ENCODE measurements at places on chromosomes 7 and 10.

DNA sequence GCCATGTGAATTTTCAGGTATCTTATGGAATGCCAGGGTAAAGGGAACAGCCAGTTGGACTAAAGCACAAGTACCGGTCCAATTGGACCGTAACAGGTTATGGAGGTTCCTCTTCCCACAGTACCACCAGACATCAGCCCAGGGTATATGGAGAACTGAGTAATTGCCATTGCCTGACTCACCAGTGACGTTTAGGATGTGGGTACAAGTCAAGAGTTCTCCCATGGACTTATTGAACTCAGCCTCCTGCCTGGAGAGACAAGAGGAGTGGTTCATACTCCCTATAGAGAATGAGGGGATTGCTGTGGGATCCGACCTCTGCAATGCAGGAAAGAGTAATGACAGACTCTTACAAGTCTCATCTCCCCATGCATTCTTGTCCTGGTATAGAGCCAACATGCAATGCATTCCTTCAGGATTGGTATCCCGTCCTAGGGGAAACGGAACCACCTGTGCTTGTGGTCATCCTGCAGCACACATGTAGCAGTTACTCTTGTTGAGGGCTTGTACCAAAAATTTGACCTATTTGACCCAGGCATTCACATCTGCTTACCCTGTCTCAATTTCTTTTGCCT is 30.7 kb upstream of the ELOVL3 start:
- DNase-seq, result no peak

DNA sequence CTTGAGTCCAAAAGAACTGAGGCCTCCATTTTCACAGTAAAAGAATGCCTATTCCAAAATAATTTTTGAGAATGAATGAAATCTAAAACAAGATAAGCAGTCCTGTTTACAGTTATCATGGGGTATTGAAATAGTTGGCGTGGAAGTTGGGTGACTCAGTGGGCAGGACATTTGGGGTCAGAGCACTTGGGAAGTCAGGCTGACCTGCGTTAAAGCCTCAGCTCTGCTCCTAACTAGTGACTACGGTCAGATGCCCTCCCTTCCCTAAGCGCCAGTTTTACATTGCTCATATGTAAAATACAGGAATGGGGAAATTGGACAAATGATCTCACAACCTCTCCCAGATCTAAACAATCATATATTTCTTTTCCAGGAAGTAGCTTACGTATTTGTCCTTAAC is 2.3 kb upstream of the PAPSS2 start:
- no peak for DNase-seq

GRCh38 chr10:110414548-110415309 is 83.0 kb upstream of the DUSP5 start:
- DNase-seq, result no peak

DNA sequence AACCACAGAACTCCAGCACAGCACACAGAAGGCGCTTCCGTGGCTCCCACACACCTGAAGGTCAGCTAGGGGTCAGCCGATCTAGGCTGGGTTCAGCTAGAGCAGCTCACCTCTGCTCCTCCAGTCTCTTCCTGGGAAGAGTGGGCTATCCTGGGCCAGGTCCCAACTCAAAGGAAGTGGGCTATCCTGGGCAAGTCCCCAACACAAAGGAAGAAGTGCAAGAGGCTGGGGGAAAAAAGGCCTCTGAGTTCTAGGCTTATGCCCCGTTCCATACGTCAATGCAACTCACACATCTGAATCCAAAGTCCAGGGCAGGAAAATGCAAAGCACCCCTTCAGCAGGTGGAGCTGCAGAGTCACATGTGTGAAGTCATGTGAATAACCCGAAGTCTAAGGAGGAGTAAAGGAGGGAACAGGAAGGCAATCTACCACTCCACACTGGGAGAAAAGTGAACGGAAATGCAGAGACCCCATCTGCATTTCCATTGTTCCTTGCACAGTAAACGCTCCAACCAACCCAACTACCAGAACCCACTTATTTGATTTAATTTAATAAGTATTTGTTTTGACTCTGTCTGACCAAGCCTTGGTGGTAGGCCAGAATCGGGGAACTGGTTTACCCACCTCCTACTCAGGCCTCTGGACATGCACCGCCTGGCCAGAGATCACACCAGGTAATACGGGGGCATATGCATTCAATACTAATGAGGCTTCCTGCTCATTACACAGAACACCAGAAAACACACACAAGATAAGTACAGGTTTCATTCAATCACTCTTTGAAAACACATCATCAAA is 95.5 kb upstream of the RNF32 start:
- DNase-seq, result no peak

DNA sequence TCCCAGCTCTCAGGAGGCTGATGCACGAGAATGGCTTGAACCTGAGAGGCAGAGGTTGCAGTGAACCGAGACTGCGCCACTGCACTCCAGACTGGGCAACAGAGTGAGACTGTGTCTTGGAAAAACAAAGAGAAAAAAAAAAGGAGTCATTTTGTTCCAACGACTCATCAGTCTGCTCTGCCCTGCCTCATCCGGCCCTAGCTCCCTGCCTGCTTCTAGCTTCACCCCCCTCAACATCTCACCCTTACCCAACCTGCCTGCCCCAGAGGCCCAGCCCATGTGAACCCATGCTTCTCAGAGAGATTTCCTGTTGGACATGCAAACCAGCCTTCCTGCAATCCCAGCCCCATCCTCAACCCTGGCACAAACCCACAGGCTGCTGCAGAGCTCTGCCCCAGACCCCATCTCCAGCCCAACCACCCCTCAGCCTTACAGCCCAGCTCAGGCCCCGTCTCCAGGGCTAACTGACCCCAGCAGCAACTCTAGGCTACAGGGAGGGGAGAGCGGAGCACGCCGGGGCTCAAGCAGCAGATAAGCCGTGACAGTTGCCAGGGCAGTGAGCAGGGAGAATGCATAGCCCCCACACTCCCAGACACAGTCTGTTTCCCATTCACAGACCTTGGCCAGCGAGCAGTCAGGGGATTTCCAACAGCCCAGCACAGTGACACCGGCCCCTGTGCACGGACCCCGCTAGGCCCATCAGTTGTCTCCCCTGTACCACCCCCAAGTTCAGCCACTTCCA is 86.0 kb upstream of the KCTD7 start:
- no peak for DNase-seq

DNA sequence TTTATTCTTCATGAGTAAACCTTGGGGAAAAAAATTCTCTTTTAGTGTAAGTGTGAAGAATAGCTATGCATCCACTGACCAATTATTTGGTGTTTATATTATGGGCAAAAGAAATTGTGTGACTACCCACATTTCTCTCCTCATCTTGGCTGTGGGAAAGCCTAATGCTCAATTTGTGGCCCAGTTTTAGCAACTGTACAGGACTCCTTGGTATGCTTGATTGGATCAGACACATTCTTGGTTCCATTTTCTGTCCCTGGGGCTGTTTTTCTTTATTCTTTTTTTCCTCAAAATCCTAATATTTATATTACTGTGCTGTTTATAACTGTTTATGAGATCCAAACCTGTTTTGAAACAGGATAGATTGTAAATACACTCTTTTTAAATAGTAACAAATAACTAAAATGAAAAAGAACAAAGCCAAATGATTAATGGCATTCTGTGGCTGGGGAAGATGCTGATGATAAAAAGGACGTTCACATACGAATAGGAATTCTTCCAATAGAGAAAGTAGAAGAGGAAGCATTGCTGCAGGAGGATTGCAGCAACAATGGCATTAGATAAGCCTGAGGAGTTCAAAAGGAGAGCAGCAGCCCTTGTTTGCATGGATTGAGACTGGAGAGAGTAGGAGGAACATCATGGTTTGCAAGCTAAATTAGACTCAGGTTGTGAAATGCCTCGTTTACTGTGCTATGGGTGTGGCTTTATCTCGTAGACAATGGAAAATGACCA is 580.5 kb downstream of the INHBA start:
- no peak for DNase-seq

DNA sequence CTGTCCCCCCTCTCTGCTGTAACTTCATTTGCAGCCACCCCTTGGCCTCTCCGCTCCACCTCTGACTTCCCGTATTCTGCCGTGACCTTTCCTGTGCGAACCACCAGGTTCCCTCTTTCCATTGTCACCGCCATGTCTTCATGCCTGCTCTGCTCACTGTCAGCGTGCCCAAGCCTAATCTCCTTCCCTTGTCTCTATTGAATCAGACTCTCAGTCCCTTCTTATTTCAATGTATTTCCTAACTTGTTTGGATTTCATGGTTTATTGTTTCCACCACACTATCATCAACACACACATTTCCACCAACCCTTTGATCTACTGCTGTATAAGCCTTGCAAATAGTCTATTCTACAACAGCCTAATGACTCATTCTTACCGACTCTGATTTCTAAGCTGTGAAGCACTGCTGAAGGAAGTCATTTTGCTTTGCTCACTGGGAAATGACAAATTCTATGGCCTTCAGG is 30.0 kb upstream of the INHBA start:
- DNase-seq, result no peak

GRCh38 chr10:116038259-116038658 is 234.7 kb downstream of the GFRA1 start:
- DNase-seq, result no peak

- DNase-seq, result no peak
These were observed 183.9 kb upstream of the FZD1 start for GRCh38 chr7:91080351-91080750.

DNA sequence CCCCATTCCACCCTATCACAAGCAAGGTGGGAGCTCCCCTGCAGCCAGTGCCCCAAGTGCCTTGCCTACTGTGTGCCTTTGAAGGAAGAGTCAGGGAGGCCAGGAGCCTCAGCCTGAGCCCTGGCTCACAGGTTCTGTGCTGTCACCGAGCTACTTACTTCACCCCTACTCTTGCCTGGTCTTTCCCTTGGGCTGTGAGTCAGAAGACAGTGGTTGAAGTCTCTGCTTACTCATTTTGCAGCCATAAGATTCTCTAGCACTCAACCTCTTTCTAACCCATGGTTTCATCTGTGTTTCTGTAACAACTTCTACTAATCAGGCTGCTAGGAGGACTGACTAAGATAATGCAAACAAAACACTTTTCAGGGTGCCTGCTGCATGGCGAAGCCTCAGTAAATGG is 114.5 kb downstream of the PLCE1 start:
- no peak for DNase-seq

DNA sequence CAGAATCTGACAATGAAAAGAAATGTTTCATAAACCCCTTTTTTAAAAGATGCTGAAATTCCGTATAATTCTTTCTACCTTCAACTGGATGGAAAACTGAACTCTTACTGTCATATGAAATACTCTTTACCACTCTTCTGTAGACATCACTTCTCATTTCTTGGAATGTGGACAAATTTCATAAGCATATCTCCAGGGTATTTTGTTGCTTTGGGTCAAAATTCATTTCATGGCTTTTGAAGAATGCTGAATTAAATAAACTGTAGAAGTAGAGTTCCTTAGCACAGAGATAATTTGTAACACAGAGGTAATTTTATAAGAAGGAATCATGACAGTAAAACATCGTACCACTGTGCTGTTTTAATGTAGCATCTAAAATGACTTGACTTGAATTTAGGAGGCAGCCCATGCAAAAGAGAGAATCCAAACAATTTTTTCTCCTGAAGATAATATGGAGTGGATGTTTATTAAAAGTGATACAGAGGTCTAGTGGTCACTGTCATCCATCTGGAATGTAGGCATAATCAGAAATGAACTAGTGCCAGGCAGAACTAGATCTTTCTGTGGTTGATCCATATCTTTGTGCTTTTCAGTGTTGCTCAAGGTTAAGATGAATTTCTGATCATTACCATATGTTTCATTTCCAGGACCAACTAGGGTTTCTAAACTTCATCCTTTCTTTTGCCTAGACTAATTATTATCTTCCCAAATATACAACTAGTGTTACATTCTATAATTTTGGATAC is 492.0 kb downstream of the KIF20B start:
- no peak for DNase-seq

- DNase-seq, result no peak
These were observed 421.9 kb downstream of the PTPRN2 start for GRCh38 chr7:158165711-158166110.

GRCh38 chr10:121440461-121440860 is 157.8 kb downstream of the FGFR2 start:
- DNase-seq, result no peak

DNA sequence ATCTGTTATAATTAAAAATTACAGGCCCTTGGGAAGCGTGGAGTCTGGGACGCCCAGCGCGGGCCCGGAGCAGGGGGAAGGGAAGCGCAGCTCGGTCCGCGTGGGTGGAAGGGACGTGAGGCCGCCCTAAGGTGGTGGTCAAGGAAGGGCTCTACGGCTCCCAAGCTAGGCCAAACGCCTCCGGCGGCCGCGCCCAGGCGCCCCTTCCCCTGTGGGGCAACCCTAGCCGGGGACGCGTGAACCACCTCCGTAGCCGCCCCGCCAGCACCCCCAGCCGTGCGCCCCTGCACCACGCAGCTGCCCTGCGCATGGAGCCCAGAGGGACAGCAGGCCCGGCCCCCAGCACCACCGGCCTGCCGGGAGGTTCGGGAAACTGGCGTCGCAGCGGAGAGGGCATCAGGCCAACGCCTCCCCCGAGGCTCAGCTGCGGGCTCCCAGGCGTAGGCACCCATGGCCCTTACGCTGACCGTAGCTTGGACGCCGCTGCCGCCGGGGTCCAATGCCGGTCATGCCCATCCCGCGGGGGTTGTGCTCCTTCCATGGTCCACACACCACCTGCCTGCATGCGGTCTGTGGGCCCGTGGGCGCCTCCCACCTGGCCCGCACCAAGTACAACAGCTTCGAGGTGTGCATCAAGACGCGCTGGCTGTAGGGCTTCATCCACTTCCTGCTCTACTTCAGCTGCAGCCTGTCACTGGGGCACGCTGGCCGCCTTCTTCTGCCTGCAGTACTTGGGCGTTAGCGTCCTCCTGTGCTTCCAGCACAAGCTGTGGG is 166.7 kb downstream of the SEPTIN7 start:
- no peak for DNase-seq

DNA sequence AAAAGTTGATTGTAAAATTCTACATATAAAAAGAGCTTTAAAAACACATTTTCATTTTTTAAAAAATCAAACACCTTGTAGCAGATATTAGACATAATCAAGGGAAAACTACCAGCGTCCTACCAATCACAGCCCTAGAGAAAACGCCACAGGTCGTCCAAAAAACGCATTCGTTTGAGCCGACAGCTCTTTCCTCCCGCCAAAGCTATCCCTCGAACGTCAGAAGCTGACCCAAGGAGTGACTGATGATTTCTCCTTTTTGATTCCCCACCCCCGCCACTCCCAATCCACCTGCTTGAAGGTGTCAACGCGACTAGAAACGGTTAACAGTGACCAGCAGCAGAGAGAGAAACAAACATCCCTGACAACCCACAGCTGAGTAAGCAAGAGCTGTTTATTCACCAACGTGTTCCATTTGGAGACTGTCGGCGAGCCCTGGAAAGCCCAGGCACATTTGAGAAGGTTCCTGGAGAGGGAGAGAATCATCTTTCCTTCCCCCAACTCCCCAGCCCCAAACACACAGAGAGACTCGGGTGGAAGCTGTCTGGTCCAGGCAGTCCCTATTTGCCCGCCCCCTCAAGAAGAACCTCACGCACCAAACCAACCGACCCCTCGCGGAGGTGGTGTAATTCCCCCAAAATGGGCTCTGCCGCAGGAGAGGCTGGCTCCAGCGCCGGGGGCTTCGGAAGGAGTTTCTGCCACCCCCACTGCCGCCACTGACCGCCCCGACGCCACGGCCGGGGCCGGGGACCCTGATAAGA is 622 bp downstream of the CPEB3 start:
- DNase-seq, result no peak

Data from BE2C (cell line).